T-helper 9 cell (primary cell): ENCODE measurements at places on chromosomes 1 and 21.

DNA sequence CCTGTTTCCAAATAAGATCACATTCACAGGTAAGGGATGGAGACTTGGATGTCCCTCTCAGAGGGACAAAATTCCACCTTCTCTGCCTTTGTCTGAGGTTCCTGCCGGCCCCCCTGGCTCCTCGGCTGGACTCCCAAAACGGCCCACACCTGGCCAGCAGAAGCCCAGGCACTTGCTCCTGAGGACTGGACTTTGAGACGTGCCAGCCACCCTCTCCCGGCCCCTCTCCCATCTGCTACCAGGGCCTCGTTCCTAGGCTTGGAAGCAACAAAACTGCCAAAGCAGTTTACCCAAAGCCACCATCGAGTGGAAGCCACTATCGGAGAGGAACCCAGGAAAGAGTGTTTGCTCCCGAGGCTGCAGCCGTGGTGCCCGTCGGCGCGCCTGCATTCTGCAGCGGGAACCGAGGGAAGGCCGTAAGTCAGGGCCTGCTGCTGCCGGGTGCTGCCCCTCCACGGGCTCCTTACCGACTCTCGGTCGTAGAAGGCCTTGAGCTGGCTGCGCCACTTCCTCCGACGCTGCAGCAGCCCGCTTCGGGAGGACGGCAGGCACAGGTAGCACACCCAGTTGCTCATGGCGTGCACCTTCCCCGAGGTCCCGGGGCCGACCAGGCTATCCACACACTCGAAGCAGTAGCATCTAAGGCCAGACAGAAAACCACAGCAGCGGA is 3.5 kb downstream of the DNMT3L start:
- no peak for DNase-seq

DNA sequence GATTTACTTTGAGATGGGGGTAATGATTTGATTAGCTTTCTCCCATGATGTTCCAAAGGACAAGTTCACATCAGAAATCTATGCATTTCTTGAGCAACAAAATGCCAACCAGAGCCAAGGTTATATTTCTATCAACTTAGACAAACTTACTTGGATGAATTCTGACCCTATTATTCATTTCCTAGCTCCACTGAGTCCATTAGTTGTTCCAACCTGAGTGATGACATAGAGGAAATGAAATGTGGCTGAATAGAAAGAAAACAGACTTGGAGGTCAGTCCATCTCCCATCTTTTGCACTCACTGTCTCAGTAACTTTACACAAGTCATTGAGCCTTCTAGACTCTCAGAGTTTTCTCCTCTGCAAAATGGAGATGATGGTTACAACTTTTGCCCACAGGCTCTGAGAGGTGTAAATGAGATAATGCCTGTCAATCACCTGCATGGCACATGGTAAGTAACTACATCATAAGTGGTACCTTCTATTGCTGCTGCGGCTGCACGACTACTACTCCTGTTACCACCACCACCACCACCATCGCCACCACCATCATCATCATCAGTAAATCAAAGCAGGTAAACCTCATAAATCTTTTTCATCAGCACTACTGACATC is 98.2 kb downstream of the PTPN14 start:
- no peak for DNase-seq

- DNase-seq = no peak
These were observed 37.3 kb downstream of the KCND3 start for GRCh38 chr1:111952125-111952657.

- DNase-seq = no peak
These were observed 44.2 kb upstream of the KDM4A start for GRCh38 chr1:43605766-43606165.

- DNase-seq = no peak
These were observed 390.2 kb upstream of the POU3F1 start for GRCh38 chr1:38436749-38437148.

GRCh38 chr1:153711026-153711425 is 16.8 kb upstream of the INTS3 start:
- no peak for DNase-seq

- no peak for DNase-seq
These were observed 19.1 kb upstream of the NCF2 start for GRCh38 chr1:183609313-183609712.

DNA sequence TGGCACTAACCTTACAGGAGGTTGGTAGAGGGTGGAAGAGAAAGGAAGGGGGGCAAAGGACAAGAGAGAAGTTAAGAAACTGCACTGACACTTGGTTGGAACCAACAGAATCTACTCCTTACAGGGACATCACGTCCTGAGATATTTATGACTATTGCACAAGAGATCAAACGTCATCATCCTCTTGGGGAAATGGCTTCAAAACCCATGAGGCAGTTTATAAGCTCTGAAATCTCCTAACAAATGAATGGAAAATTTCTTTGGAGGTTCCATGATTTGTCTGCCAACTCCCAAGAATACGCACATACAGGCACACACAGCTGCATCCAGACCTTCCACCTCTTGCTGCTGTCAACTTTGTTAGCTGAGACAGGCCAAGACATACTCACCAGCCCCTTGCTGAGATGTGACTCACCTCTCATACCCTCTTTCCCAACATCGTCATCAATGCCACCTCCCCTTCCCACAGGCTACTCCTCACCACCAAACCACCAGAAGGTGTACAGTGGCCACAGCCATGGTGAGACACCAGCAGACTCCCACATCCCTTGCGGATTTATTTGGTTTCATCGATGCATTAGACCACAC is 135.5 kb downstream of the SETD4 start:
- no peak for DNase-seq

GRCh38 chr1:68188644-68189340 is 43.5 kb downstream of the WLS start:
- DNase-seq = no peak

- DNase-seq = no peak
These were observed 13.5 kb upstream of the PPP1R8 start for GRCh38 chr1:27816921-27817630.

DNA sequence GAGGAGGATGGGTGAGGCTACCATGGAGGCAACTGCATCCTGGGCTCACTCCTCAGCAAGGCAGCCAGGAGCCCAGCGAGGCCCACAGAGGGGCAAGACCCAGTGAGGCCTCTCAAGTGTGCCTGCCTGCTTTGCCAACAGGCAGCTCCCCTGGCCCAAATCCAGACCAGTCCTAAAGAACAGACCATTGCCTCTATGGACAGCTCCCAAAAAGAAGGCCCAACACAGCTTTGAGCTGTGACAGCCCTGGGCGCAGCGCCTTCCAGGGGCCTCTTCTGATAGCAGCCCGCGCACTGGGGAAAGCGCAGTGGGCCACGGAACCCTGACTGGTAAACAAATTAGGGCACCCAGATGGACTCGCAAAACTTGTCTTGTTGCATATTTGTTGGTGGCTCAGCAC is 25.5 kb downstream of the C1orf198 start:
- DNase-seq = no peak

DNA sequence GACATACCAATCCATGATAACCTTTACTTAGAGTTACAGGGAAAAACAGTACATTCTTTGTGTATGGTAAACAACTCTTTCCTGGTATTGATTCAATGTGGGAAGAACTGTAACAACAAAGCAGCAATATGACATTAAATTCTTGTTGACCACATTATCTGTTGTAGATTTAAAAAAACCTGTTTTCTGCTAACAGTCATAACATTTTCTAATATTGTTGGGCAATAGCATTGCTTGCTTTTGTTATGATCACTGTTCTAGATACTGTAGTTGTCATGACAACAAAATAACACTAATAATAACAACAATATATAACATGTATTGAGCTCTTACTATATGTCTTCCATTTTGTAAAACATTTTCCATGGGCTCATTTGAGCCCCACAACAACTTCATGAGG is 54.2 kb downstream of the PDE4B start:
- no peak for DNase-seq

GRCh38 chr21:40421121-40421520 is 425.8 kb downstream of the DSCAM start:
- no peak for DNase-seq
